ENCODE measurements at places on chromosomes 1 and 21.

GRCh38 chr1:91753878-91754277 is 132.1 kb downstream of the TGFBR3 start:
- DNase-seq = no peak

GRCh38 chr1:190168893-190169280 is 308.8 kb downstream of the BRINP3 start:
- DNase-seq = no peak

DNA sequence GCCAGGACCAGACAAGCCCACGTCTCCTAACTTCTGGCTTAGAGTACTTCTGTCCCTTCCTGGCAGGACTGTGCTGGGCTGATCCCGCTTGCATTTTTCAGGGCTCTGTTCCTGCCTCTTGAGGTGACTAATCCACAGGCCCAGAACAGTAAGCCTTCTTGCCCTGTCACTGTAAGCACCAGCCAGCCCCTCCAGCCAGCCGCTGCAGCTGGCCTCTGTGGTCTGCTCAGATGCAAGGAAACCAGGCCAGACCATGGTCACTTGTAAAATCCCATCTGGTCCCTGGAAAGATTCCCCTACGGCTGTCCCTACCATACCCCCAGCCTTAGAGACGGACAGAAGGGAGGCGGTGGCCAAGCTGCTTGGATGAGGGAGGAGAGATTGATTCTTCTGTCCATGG is 74.2 kb downstream of the KIRREL1 start:
- no peak for DNase-seq

DNA sequence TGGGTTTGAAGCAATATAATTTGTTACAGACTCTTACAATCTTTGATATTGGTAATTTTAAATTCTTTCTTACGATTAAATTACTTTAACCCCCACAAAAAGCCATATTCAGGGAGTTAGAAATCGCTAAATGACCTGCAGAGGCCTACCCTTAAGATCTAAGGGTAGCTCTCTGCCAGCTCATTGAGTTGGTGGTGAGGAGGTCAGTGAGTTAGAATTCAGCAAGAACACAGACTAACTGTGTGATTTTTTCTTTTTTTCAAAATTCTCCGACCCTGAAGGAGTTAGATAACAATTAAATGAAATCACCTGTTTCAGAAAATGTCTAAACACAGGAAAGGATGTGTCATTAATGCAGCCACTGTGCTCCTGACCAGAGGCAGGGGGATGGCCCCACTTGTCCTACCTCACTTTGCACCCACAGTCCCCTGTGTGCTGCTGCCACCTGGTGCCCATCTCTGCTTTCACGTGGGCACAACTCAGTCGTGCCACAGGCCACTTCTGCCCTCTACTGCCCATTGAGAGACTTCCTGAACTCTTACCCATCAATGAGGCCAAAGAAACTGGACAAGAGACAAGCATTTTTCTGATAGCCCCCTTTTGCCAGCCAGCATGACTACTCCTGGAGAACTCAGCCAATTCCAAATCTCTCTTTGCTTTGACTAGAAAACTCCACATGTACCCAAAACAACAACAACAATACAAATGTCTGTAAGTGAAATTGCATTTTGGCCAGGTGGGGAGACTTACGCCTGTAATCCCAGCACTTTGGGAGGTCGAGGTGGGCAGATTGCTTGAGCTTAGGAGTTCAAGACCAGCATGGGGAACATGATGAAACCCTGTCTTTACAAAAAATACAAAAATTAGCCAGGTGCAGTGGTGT is 8.4 kb downstream of the CFAP45 start:
- peak; percentile 88 for DNase-seq

GRCh38 chr1:217211486-217211885 is 419.4 kb downstream of the GPATCH2 start:
- DNase-seq = no peak

- DNase-seq = no peak
These were observed 215.4 kb downstream of the ASTN1 start for GRCh38 chr1:176949033-176949662.

DNA sequence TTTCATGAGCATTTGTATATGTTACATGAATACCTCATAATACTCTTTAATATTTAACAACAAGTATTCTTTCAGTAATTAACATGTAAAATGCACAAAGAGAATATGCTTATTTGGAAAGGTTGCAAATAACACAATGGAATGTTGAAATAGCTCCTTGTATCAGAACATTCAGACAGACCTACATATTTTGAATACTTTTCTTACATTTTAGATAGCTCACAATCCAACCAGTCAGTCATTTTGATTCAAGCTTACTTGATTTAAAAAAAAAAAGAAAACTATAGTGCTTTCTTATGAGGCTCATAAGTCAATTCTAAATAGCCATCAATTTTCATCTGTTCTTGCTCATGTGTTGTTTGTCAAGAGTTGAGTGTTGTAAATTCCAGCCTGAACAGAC is 518.8 kb downstream of the ADGRL2 start:
- no peak for DNase-seq

GRCh38 chr1:32068957-32069588 is 3.7 kb upstream of the TMEM39B start:
- no peak for DNase-seq

GRCh38 chr21:36261459-36261858 is 58.5 kb upstream of the MORC3 start:
- DNase-seq = no peak

- DNase-seq = no peak
These were observed at the start of gene ELF3 for GRCh38 chr1:202010180-202011015. ELF3 (plus strand) TSS chr1:202010587; CDS start chr1:202011137, 550 bp downstream.

- no peak for DNase-seq
These were observed 128.6 kb downstream of the PCNX2 start for GRCh38 chr1:233166896-233167295.

DNA sequence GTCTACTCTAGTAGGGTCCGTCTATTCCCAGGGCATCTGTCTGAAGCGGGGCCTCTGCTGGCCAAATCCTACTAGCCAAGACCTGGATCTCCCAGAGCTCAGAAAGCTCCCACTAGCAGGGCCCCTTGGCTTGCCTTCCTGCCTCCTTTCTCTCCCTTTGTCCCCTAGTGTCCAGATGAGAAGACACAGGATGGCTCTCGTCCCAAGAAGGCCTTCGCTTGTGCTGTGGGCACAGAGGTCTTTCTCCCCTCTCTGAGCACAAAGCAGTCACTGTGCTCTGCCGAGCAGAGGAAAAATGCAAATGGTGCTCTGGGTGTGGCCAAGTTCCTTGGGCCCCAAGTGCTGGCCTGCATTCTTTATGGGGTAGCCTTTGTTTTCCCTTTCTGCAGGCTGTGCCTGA is 13.0 kb upstream of the GPR137B start:
- no peak for DNase-seq

- DNase-seq = peak; percentile 40
These were observed 60.3 kb downstream of the STUM start for GRCh38 chr1:226608699-226609505.

DNA sequence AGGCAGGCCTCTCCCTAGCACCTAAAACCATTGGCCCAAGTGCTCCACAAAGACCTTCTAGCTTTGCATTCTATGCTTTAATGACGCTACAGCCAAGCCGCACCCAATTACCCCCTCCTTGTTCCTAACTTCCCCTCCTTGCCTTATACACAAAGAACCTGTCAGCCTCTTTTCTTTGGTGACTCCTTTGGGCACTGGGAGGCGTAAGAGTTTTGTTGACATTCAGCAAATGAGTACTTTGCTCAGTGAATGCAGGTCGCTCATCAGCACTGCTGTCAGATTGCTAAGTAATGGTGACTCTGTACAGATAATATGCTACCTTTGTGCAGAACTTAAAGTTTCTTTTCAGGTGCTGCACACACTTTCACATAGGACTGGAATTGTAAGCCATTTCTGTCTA is 187.6 kb upstream of the FAM78B start:
- DNase-seq = no peak

- DNase-seq = no peak
These were observed 207.2 kb upstream of the KIAA0040 start for GRCh38 chr1:175399795-175400194.

DNA sequence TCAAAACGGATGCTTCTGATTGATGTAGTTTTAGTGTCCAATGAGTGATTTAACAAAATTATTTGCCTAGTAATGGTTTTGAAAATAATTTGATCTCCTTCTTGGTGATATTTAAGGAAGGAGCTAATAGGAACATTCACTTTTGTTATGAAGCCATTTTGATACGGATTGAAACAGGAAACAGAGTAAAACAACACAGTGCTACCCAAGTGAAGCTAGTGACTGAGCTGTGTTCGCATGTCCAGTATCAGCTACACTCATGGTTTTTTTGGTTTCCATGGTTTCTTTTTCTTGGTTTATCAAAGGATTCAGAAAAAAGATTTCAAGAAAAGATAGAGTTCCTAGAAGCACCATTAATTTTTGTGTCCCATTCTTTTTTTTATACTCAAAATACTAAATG is 40.1 kb upstream of the PLEKHO1 start:
- DNase-seq = no peak

DNA sequence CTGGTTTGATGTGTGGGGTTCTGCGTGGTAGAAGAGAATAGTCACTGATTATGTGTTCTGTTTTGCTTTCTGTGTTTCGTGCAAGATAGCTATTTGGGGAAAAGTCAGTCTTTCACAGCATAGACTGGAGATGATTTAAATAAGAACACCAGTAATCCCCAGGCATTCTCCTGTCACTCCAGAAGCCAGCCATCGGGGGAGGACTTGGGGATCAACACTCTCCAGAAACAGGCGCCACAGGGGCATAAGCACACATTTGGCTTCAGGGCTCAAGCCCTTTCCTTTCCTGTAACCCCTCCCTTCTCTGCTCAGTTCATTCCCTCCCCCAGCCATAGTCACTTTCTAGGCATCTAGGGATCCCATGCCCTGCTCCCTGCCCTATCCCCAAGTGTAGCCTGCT is 97.3 kb upstream of the BEND5 start:
- DNase-seq = no peak

GRCh38 chr21:35329940-35330660 is 281.0 kb upstream of the RUNX1 start:
- DNase-seq = no peak

- DNase-seq = no peak
These were observed 17.5 kb downstream of the B3GALT5 start for GRCh38 chr21:39630191-39630591.

DNA sequence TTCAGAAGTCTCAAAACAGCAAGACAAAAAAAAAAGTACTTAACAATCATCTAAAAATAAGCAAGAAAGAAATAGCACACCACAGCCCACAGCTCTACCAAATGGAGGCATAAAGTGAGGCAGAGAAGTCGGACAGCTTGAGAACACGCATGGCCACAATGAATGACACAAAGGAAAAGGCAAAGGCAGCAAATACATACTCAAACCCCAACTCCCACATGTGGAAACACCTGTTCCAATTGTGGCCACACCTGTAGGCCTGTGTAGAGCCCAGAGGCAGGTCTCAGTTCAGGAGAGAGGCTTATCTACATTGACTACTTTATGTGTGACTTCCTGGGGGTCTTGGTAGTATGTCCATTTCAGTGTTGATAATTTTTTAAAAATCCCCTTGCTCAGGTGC is 543.5 kb downstream of the LMO4 start:
- no peak for DNase-seq

- no peak for DNase-seq
These were observed 36.4 kb downstream of the ABCA4 start for GRCh38 chr1:94084547-94084946.

- no peak for DNase-seq
These were observed 58.2 kb downstream of the ITSN1 start for GRCh38 chr21:33700491-33700890.
